ENCODE measurements at places on chromosomes 4 and X.
A peak's percentile ranks its signal among the peaks of the same experiment; 100 is the strongest.

DNA sequence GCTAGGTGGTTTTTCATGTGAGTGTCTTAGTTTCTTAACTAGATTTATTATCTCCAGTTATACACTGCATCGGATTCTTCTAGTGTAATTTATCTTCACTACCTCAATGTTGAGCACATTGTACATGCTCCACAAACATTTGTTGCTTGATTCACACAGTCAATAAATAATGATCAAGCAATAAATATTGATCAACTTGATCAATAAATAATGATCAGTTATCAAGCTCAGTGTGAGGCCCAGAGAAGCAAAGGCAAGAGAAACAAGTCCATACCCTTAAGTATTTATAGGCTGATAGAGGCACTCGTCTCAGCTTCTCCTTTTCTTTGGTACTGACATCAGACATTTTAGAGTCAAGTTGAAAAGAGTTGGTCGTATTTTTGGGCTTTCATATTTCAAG is 5.1 kb upstream of the VBP1 start:
- no peak for DNase-seq

DNA sequence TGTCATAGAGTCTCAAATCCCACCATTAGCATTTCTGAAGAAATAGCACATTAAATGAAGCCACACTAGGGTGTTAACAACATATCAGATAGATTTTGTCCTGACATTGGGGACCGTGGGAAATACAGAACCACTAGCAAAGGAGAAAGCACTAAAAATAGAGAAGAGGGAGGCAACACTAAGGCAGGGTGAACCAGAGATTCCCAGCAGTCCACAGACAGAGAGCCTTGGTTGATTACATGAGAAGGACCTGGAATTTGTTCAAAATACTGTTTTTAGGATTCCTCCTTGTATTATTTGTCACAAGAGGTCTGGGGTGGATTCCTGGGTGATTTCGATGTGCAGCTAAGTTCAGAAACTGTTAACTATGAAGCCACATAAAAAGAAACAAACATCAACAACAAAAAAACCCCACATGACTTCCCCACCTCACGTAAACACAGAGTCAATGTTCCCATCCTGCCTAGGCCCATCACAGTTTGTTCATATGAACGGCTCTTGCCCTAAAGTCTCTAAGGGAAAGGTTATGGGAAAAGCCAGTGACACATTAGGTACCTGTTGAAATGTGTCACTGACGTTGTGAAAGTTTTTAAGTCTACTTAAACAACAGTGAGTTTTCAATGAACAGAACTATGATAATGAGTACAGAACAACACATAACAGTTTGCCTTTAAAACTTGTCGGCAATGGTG is 23.6 kb upstream of the GRSF1 start:
- no peak for DNase-seq

GRCh38 chr4:22515888-22516541 is at the start of gene ADGRA3:
Gene ADGRA3, minus strand, starts transcription at chr4:22516066. Its CDS starts 282 bp downstream, at chr4:22515784.
- DNase-seq = peak; percentile 46

- no peak for DNase-seq
Measured at GRCh38 chr4:118762155-118762554, 73.8 kb downstream of the SEC24D start.

DNA sequence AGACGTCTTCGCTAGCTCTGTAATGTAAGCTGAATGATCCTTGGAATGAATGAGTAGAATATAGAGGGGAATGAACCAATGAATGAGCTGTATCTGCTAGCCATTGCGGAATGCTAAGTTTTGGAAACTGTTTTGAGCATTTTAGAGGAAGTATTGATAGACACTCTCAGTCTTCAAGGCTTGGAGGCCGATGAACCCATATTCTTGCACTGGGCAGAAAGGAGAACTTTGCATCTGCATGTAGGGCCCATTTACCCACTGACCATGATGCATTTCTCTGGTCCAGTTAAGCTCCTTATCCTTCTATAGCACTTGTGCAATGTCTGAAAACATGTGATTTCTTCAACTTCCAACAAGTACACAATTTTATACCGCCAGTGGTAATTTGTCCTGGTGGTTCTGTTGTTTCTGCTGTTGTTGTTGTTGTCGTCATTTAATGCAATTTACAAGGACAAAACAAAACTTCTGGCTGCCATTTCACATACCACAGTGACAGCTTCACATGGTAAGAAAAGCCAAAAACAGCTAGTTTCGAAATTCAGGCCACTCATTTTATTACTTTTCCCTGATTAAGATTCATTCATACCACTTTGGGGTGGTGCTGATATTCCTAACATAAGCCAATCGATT is 85.0 kb upstream of the MTM1 start:
- DNase-seq = no peak

GRCh38 chr4:24330172-24330571 is 254.2 kb downstream of the DHX15 start:
- no peak for DNase-seq

DNA sequence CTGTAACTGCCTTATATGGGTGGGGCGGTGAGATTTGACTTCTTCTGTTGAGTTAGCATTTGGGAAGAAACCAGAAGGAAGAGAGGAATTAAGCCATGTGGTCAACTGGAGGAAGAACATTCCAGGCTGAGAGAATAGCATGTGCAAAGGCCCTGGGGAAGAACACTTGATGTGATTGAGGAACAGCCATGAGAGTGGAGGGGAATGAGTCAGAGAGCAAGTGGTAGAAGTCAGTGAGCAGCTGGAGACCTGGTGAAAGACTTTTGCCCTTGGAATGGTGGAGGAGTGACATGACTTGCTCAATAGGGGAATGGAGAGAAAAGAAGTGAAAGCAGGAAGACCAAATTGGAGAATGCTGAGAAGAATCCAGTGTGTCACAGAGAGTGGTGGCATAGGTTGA is 327.8 kb upstream of the HAND2 start:
- DNase-seq = no peak
